Adrenal gland (tissue), 19 donors: ENCODE measurements at places on chromosomes 13 and 19. TPM values are rescaled to one million over a fixed set of nuclear protein-coding genes. Genes with fewer than 3 reads are reported as not detected.

- no peak for DNase-seq
Observed at GRCh38 chr19:46482631-46483030, 11.3 kb upstream of the PNMA8A start.

GRCh38 chr13:31947506-31947905 is 84.1 kb upstream of the FRY start:
- DNase-seq: no peak

DNA sequence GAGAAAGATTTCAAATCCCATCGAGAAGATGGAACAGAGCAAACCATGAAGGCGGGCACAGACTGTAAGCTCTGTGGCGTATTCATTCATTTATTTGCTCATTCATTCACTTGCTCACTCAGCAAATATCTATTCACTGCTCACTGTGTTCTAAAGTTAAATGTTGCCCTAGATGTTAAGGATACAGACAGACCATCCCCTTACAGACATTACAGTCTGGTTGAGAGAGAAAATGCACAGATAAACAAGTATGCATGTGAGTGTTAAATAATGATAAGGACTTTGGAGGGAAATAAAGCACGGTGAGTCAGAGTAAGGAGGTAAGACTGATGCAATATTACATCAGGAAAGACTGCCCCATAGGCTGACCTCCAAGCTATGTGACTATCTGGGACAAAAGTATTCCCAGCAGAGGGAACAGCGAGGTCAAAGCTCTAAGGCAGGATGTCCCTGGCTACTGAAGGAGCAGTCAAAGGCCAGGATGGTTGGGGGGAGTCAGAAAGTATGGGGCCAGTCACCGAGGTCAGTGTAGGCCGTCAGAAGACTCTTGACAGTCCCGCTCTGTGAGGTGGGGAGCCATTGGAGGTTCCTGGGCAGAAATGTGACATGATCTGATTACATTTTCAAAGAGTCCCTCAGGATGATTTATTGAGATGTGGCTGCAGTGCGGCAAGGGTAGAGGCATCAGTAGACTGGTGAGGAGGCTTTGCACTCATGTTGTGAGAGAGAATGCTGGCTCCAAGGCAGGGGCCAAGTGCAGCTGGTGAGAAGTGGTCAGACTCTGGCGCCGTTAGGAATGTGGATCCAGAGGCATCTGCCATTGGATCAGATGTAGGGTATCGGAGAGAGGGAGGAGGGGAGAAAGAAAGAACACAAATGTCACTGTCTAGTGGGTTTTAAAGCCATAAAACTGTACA is 37.9 kb downstream of the MBNL2 start:
- peak; percentile 77 for DNase-seq

GRCh38 chr19:5001615-5002014 is 32.7 kb downstream of the KDM4B start:
- DNase-seq: no peak

- no peak for DNase-seq
Observed at GRCh38 chr19:803686-804418, 6.6 kb downstream of the PTBP1 start.

DNA sequence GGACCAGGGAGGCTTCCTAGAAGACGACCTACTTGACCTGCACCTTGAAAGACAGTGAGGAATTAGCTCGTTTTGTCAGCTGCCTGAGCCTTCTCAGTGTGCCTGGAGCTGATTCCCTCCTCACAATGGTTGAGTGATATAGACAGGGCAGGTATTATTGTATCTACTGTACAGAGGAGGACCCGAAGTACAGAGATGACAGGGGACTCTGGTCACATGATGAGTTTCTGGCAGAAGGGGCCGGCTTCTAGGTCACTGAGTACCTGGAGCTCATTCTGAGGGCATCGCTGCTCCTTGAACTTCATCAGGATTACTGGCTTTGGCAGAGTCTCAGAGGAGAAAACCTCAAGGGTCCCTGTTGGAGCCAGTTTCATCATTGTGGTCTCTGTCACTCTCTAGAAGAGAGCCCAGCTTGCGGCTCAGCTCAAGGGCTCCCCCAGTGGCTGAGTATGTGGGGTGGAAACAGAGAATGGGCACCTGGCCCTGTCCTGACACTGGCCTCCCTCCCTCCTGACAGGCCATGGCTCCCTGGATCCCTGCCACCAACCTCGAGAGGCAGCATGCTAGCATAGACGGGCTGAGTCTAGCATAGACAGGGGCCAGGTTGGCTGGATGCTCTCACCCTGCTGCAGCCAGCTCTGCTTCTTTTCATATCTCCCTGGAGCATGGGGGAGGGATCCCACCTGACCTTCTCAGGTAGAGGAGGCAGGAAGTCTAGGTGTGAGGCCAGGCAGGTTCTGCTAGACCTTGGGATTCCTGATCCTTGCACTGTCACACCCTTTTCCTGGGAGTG is 38.7 kb downstream of the NFIX start:
- peak; percentile 93 for DNase-seq

DNA sequence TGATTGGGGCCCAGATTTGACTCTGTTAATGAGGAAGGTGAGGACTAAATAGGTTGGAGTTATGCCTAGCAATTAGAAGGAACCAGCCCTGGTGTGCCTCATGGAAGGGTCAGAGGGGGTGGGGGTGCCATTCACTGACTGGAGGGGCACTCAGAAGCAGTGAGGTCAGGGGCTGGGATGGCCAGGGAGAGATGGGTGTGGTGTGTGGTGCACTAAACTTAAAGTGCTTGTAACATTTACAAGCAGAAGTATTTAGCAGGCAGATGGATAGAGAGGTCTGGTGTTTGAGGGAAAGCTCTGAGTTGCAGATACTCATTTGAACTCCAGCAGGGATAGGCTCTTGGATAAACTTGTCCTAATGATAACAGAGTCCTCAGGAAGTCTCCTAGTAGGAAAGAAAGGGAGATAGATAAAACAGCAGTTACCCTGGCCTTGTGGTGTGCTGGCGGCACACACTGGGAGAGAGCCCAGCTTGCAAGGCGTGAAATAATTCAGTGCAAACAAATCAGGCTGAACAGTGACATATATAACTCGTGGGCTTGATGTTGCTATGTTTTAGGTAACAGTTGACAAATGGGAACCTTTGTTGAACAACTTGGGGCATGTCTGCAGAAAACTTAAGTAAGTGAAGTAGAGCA is 20.0 kb upstream of the UPF3A start:
- DNase-seq: no peak

DNA sequence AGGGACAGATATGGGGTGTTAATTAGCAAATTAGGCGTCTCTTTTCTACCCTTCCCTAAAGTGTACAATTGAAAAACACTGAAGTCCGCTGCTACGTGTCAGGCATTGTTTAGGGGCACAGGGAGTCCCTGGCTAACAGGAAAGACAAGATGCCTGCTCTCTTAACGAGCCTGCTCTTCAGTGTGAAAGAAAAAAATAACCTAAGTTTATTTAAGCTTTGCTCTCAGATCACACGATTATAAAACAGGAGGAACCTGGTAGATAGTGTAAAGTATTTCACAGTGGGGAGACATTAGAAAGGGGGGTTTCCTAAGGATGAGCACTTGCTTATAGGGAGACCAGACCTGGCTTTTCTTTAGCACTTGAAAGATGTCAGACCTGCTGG is 38.7 kb downstream of the IGFL2 start:
- DNase-seq: no peak

DNA sequence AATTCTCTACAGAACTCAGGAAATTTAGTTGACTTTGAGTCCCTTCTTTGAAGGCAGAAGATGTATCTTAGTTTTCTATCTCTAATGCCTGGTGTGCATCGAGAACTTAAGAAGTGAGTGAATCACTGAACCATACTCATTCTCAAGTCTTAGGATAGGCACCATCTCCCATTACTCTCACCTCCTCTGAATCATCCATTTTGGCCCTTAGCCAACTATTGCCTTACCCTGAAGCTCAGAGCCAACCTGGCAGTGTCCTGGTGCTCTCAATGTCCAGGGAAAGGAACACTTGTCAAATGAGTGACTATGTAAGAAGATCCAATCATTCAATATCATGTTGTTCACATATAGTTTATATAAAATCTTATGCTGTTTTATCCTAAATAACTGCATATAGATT is 146.6 kb downstream of the RGCC start:
- no peak for DNase-seq

DNA sequence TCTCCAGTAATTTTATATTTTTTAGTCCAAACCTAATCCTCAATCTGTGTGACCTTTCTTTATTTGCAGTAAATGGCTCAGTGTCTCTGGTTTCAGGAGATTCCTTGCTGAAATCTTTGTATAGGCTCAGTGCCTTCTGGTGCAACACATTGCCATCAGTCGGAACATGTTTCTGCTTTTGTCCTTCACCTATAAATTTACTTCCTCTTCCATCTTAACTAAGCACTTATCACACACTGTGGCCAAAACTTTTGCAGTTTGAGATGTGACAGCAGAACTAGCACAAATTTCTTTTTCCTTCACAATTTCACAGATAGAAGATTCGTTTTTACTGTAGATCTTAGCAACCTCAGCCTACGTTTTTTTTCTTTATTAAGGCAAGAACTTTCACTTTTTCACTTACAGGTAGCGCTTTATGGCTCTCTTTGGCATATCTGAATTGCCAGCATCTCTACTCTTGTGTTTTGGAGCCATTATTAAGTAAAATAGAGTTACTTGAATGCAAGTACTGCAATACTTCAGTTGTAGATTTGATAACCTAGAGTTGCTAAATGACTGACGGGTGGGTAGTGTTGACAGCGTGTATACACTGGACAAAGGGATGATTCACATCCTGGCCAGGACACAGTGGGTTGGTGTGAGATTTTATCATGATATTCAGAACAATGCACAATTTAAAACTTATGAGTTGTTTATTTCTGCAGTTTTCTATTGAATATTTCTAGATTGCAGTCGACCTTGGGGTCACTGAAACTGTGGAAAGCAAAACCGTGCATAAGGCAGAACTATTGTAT is 44.3 kb downstream of the NDFIP2 start:
- no peak for DNase-seq

GRCh38 chr19:55196803-55197202 is 12.5 kb downstream of the PTPRH start:
- DNase-seq: no peak

DNA sequence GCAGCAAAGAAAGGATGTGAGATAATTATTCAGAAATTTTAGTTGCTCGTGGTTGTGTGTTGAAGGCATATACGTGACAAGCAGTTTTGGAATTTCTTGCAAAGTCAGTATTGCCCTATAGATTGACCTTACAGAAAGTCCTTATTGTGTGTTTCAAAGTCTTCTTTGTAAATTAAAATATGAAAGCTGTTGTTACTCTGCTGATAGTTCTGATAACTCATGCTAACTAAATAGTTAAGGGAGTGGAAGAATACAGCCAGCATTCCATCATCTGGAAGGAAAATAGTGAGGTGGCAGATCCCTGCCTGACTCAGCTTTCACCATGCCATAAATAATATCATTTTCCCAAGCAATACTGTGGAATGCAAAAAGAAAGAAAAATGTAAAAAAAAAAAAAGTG is 27.2 kb downstream of the WASF3 start:
- no peak for DNase-seq

GRCh38 chr19:50928831-50929230 is 17.6 kb upstream of the KLK4 start:
- DNase-seq: no peak

- DNase-seq: no peak
Observed at GRCh38 chr19:34676697-34677385, at the start of gene SCGB2B2. TSS of gene SCGB2B2 (minus strand) at chr19:34677159. CDS start at chr19:34594563, 82,596 bp downstream.

- no peak for DNase-seq
Observed at GRCh38 chr13:101661839-101662238, 209.4 kb downstream of the ITGBL1 start.

DNA sequence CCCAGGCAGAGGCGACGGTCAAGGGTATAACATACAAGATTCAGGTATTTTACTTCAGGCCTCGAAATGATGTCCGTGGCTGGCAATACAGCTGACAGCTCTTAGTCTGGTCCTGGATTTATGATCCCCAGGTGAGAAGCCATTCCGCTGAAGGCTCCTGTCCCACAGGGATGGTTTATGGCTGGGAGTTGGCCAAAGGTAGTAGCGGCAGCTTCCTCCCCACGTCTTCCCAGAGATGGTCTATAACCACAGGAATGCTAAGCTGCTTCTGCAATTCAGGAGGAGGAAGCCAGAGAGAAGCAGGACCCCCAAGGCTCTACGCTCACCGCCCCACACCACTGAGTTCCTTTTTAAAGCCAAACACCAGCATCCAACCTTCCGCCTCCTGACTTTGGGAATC is 27.1 kb downstream of the OLFM2 start:
- no peak for DNase-seq

DNA sequence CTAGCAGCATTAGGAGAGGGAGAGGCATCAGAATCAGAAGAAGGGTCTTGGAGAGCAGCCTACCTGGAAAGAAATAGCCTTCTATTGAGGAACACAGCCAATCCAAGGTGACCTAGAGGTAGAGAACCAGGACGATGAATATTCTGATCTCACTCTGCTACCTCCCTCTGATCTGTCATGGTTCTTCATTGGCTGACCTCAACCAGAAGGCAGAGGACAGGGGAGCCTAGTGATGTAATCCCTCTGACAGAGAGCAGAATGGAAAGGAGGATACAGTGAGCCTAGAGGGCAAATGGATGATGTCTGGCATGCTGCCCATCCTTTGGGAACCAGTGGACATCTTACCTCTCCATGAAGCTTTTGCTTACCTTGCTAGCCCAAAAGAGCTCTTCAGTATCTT is 3.6 kb downstream of the ZNF507 start:
- DNase-seq: no peak

GRCh38 chr19:29329460-29330134 is 116.6 kb upstream of the UQCRFS1 start:
- no peak for DNase-seq

GRCh38 chr13:98934243-98934642 is 43.6 kb downstream of the DOCK9 start:
- no peak for DNase-seq

- no peak for DNase-seq
Observed at GRCh38 chr13:40132249-40132648, 476.8 kb downstream of the COG6 start.

DNA sequence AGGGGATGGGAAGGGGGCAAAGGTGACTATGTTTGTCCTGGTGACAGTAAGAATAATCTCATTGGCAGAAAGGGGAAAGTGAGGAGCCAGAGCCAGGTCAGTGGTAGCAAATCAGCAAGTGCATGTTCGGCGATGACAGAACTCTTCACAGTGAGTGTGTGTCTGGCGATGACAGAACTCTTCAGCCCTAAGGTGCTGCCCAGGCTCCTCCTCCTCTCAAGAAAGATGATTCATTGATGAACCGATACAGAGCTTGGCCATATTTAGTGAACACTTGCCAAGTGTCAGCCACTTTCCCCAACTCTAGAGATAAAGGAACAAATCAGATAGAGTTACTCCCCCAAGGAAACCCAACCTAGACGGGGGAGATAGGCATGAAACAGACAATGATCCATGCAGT is 199.3 kb upstream of the UBL3 start:
- no peak for DNase-seq

- DNase-seq: peak; percentile 100
Observed at GRCh38 chr19:3572132-3572854, 451 bp upstream of the HMG20B start.

GRCh38 chr13:51584731-51585672 is 740 bp downstream of the WDFY2 start:
- DNase-seq: peak; percentile 63

- no peak for DNase-seq
Observed at GRCh38 chr13:61880578-61881283, 465.1 kb upstream of the PCDH20 start.

- DNase-seq: no peak
Observed at GRCh38 chr19:38055010-38055409, 148.0 kb downstream of the SIPA1L3 start.

Gene ATXN8OS
- not detected for total RNA-seq

Gene RUBCNL
- total RNA-seq: 2.9 TPM

Gene GPR12
- total RNA-seq: not detected

Gene RPS28
- 1,896 TPM for total RNA-seq

Gene HCST
- total RNA-seq: 24.3 TPM

Gene FXYD3
- total RNA-seq: not detected

Gene SLC25A41
- total RNA-seq: 0.18 TPM

Gene UBXN6
- total RNA-seq: 251 TPM

Gene ARL11
- total RNA-seq: 2.2 TPM

Gene STARD13
- 14.6 TPM for total RNA-seq
